ENCODE measurements at places on chromosomes 2 and 18. TPM values are rescaled to one million over a fixed set of nuclear protein-coding genes. Genes with fewer than 3 reads are reported as not detected.
A peak's percentile ranks its signal among the peaks of the same experiment; 100 is the strongest.

DNA sequence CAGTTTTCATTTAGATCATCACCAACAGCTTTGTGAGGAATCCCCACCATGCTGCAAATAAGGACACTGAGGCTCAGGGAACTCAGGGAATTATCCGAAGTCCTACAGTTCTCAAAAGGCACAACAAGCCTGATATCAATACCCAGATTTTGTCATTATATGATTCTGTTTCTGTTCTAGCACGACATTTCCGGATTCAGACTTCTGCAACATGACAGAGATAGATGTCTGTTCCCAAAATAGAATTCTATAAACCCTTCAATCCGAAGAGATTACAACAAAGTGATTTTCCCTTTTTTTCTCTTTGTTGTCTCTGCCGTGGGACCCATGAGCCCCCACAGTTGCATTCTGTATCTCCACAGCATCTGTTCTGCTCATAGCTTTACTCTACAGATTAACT, 72.0 kb downstream of the DOCK10 start:
- H3K27ac ChIP-seq = no peak overlapping the region
- no peak for DNase-seq

DNA sequence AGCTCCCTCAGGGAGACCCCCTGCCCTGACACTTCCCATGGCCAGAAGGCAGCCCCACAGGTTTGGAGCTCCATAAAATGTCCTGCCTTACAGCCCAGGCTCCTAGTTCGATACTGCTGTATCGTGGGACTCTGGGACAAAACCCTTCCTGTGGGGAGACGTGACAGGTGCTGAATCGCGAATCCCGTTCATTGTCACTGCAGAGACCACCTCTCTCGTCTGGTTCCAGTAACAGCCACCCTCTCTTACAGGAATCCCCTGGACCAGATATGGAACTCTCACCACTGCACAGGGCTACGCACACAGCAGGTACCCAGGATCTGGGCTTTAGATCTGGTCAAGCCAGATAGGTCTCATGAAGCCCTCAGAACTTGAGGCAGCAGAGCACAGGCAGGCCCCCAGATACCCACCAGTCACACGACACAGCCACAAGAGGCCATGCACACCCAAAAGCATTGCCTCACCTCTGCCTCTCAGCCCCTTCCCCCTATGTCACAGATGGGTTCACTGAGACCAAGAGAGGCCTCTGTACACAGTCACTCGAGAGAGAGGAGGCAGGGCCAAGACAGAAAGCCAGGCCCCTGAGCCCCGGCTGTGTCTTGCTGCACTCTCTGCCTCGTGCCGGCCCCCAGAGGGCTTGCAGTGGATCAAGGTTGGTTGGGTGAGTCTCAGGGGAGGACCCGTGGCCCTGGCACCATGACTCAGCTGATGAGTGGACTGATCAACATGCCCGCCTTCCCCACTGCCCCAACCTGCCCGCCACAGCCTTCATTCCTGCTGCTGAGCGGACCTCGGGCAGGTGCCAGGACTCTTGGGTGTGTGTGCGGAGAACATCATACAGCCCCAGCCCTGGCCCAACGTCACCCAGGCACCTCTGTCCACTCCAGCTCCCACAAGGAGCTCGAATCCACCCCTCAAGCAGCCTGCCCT, 7.6 kb downstream of the SDC1 start:
- H3K36me3 ChIP-seq = no peaks in the 10 kb centered on the region
- DNase-seq = peak; percentile 90
- H3K4me3 ChIP-seq = no peak overlapping the region
- peak overlapping the region; percentile 30 for H3K27ac ChIP-seq

- DNase-seq = no peak
- no peaks in the 10 kb centered on the region for H3K27me3 ChIP-seq
- no peaks in the 10 kb centered on the region for H3K4me1 ChIP-seq
- no peak overlapping the region for H3K27ac ChIP-seq
- H3K4me3 ChIP-seq = no peak overlapping the region
Measured at GRCh38 chr2:138018866-138019688, 54.8 kb downstream of the HNMT start.

Gene RAB27B
- total RNA-seq = 22.2 TPM

- no peak overlapping the region for H3K27ac ChIP-seq
- H3K4me3 ChIP-seq = no peak overlapping the region
- H3K36me3 ChIP-seq = no peaks in the 10 kb centered on the region
Measured at GRCh38 chr18:42706618-42707017, 408.9 kb downstream of the RIT2 start.

All from upper lobe of right lung (tissue), 1 donor.